Stimulated activated CD4-positive, alpha-beta T cell treated with anti-CD3 and anti-CD28 coated beads, Interleukin-1b, Interleukin-23, amount 100 ng/mL, for 24 hours (primary cell): ENCODE measurements at places on chromosomes 11 and 22.

DNA sequence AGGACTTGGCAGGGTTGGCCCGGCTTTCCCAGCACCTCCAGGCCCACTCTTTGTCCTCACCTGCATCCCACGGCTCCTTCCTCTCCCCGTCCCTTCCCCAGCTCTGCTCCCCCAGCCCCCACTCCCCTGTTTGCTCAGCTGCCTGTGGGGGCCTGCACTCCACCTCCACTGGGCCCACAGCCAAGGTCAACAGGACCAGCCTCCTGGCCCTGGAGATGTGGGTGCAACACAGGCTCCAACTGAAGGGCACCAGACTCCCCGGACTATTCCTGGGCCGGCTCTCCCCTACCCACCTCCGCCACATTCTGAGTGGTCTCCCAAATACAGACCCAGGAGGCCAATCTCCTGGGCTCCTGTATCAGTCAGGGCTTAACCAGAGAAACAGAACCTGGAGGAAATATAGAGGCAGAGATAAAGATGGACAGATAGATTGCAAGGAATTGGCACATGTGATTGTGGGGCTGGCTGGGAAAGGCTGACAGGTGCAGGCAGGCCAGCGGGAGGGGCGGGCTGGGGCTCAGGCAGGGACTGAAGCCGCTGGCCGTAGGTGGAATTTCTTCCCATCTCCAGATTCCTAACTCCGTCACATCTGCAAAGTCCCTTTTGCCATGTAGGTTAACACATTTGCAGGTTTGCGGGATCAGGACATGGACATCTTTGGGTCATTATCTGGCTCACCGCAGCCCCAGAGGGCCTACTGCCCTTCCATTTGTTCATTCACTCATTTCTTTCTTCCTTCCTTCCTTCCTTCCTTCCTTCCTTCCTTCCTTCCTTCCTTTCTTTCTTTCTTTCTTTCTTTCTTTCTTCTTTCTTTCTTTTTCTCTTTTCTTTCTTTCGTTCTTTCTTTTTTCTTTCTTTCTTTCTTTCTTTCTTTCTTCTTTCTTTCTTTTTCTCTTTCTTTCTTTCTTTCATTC, 45.8 kb upstream of the MYH9 start:
- no peak for DNase-seq

GRCh38 chr11:126280595-126280994, 2.3 kb upstream of the TIRAP start:
- no peak for DNase-seq

DNA sequence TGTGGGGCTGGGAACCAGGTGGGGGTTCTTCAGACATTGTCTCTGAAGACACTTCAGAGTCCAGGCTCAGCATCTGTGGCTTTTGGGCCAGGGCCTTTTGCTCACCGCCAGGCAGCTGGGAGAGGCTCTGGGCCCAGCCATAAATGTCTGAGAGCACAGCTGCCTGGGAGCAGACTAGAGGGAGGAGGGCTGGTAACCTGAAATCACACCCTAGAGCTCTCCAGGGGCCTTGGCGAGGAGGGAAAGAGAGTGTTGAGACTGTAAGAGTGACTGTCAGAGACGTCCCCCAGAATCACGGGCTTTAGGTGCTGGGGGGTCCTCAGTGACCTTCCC, 4.1 kb downstream of the TRABD start:
- no peak for DNase-seq

DNA sequence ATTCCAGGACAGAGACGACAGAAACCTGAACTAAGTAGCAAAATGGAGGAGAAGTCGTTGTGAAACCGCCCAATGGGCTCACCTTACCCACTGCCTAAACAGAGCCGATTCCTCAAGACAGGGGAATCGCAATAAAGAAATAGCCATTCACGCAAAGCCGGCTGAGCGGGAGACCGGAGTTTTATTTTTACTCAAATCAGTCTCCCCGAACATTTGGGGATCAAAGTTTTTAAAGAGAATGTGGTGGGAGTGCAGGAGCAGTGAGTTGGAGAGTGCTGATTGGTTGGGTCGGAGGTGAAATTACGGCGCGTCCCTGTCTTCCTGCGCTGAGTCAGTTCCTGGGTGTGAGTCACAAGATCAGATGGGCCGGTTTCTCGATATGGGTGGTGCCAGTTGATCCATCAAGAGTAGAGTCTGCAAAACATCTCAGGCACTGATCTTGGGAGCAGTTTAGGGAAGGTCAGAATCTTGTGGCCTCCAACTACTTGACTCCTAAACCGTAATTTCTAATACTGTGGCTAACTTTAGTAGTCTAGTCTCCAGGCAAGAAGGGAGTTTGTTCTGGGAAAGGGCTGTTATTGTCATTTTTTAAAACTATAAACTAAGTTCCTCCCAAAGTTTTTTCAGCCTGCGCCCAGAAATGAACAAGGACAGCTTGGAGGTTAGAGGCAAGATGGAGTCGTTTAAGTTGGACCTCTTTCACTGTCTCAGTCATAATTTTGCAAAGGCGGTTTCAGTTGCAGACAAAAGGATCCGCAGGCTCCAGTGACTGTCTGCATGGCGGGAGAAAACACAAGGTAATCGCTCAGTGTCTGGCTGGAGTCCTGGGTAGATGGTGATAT, 34.1 kb downstream of the OR4D9 start:
- DNase-seq: no peak

GRCh38 chr11:19419021-19419750, 178.4 kb upstream of the E2F8 start:
- no peak for DNase-seq

- peak; percentile 47 for DNase-seq
These were observed 21.7 kb upstream of the PLAAT3 start for GRCh38 chr11:63635762-63636465.

- no peak for DNase-seq
These were observed 7.1 kb downstream of the DDX6 start for GRCh38 chr11:118783724-118784495.

- no peak for DNase-seq
These were observed 53.8 kb downstream of the FLRT1 start for GRCh38 chr11:64089493-64089892.

- DNase-seq: no peak
These were observed 17.0 kb downstream of the NCR3LG1 start for GRCh38 chr11:17368551-17368950.

DNA sequence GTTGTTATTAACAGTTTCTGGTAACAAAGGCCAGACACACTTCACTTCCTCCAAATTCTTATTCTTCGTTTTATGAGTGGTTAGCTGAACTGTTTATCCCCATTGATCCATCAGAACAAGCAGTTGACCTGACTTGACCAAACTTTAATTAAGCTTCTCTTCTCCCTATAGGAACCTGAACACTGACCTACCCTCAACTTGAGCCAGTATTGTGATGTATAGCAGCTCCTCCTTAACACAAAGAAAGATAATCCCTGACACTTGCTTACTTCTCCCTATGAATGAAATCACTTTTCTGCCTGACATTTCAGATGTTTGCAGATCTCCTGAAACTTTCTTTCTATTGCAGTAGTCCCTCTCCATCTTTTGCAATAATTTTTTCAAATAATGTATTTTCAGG, 41.9 kb downstream of the ANO5 start:
- no peak for DNase-seq

GRCh38 chr11:99422581-99423427, 402.1 kb downstream of the CNTN5 start:
- DNase-seq: no peak

- DNase-seq: no peak
These were observed 2.4 kb downstream of the UBQLN3 start for GRCh38 chr11:5507177-5507932.

DNA sequence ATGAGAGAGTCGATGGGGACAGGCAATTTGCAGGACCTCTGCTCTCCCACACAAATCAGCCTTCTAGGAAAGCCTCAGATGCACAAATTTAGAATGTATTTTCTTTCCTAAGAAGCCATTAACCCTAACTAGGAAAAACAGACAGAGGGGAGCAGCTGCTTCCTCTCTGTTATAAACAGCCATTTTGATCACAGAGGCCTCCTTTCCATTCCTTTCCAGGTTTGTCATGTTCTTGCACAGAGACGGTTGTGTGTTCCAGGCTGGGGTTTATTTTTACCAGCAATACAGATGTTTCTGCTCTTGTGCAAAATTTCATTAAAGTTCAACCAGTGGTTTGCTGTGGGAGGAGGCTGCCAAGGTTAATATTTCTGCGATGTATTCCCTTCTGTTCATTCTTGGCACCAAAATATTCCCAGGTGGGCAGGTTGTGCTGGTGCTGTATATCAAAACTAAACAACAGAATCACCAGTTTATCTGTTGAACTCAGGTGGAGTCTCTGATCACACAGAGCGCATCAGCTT, 90.2 kb downstream of the NAV2 start:
- no peak for DNase-seq

DNA sequence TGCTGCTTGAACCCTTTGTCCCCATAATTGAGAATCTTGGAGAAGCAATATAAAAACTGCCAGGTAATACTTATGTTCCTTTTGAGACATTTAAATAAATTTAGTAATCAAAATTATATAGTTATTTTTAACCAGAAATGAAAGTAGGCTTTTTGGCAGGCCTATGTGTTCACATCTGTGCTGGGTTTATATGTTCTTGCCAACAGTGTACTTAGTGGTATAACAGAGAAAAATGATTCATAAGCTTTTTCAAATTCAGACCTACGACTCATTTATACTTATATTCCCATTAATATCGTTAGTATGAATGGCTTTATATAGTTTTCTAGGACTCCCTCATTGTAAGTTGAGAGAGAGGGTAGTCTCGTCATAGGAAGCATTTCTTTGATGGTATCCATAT, 79.0 kb downstream of the DDX10 start:
- no peak for DNase-seq

DNA sequence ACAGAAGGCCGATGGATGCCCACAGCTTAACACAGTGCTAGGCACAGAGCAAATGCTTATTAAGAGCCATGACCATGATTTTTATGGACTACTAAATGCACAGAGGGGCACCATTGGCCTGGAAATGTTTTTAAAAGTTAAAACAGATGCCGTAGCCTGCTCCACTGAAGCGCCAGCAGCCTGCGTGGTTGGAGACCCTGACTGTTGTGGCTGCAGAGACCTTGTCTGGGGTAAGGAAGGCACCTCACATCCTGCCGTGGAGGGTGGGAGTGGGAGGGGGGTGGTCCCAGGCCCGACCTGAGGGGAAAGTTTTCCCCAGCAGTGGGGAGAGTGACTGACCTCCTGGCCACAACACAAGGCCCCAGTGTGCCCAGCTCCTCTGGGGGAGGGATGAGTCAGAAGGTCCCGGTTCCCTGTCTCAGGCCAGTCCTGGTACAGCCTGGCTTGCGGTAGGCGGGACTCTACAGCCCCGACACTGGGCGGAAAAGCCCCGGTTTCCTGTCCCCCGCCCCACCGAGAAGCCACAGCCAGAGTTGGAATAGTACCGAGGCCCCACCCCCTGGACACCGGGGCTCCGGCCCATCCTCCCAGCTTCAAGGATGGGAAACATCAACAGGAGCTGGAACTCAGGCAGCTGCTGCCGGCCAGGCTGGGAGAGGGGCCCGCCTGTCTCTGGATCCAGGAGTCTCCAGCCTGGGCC, 7.0 kb downstream of the CHST1 start:
- no peak for DNase-seq

GRCh38 chr11:128757235-128757711, 63.4 kb downstream of the FLI1 start:
- peak; percentile 26 for DNase-seq

GRCh38 chr11:10318527-10318802, 13.6 kb downstream of the ADM start:
- no peak for DNase-seq

- no peak for DNase-seq
These were observed 18.9 kb upstream of the MOB2 start for GRCh38 chr11:1505480-1505879.

DNA sequence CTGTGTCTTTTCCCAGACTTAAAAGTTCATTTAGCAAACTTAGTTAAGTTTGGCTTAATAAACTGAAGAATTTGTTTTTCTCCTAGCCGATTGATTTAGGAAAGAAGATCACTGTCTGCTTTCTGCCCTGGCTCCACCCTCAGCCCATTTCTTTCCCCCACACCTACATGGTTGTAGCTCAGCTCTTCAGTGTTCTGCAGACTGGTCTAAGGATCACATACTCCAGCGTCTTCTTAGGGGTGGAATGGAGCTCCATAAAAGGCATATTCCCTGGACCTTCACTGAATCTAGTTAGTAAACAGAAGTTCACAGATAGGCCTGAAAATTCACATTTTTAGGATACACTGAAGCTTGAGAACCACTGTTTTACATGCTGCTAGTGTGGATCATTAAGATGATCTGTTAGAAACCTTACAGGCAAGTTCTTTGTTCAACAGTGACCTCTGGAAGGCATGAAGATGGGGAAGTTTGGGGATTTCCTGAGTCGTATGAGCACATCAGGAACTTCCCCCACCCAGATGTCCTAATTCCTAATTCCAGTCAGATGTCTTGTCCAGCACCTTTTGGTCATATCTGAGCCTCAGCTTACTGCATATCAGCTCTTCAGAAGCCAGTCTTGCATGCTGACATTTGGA, 16.8 kb downstream of the PIWIL4 start:
- no peak for DNase-seq

DNA sequence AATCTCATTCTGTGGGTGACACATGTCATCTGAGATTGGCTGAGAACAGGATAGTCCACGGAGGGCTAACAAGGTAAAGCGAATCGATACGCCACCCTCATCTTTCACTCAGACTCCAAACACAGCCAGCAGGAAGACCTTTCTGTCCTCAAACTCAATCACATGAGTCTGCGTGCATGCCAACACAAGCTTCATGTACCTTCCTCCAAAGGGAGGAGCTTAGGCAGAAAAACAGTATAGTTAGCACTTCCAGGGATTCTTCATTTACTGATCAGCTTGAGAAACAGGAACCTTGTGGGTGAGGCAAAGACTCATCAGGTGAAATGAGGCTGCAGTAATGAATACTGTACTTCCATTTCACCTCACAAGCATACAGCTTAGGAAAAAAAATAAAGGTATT, 767.1 kb upstream of the API5 start:
- no peak for DNase-seq

DNA sequence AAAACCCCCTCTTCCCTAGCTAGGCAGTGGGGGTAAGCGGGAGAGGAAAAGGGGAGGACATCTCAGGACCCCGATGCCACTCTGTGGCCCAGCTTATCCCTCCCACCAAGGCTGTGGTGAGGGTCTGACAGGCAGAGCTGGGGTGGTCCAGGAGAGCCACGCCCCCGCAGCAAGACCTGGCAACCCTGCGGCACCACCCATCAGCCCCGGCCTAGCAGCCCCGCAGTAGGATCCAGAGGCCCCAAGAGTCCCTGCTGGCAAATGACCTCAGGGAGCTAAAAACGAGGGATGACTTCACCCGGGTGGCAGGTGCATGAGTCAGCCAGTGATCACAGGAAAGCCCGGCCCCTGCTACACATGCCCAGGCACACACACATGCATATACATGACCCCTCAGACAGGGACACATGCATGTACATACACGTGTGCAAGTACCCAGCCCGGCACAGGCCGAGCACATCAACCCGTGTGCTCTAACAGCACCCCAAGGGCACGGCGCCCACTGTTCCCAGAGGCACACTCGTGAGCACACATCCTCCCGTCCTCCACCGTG, 32.3 kb downstream of the ARVCF start:
- no peak for DNase-seq

GRCh38 chr11:85663753-85664614, 945 bp downstream of the CREBZF start:
- peak; percentile 75 for DNase-seq

GRCh38 chr22:20937031-20937793, 20.0 kb downstream of the CRKL start:
- DNase-seq: no peak

GRCh38 chr11:115255006-115255762, 249.0 kb downstream of the CADM1 start:
- no peak for DNase-seq
